CD4-positive, alpha-beta T cell treated with Interleukin-10 for 1 hour (primary cell): ENCODE measurements at places on chromosomes 16 and 17.

- DNase-seq: no peak
Measured at GRCh38 chr17:48234922-48235321, 127.4 kb downstream of the SNX11 start.

DNA sequence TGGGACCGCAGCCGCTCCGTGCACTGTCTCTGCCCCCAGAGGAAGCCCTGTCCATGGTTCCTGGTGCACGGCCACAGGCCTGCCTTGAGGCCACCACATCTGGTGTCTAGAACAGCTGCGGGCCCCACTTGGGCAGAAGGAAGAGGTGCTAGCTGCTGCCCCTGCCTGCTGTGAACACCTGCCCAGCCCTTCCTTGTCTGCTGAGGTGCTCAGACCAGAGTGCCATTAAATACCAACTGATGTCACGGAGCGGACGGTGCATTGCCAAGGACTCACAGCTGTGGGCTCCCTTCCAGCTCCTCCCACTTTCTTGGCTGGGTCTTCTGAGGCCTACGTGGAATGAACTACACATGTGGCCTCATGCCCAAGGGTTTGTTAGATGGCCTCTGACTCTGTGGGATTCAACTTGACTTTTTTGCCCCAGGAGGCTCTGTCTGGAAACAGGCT is 146.1 kb downstream of the RAB11FIP4 start:
- no peak for DNase-seq

DNA sequence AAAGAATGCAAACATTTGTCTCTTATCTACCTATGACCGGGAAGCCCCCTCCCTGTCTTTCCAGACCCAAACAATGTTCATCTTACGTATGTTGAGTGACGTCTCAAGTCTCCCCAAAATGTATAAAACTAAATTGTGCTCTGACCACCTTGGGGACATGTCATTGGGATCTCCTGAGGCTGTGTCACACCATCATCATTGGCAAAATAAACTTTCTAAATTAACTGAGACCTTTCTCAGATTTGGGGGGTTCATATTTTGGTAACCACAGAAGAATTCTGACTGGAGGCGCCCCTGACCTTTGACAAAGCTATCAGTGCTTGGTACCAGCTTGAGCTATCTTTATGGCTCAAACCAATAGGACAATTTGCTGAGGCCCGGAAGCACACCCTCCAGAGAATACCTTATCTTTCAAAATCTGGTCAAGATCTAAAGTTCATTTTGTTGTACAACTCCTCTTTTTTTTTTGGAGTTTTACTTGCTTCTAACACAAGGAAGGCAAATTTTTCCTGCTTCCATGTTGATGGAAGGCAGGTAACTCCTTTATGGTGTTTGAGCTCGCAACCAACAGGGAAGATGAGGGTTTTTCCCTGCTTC is 2.5 kb upstream of the LDHD start:
- DNase-seq: no peak

GRCh38 chr17:63679214-63679613 is 20.7 kb downstream of the LIMD2 start:
- DNase-seq: no peak

- no peak for DNase-seq
Measured at GRCh38 chr17:74340470-74341023, 14.5 kb downstream of the KIF19 start.

DNA sequence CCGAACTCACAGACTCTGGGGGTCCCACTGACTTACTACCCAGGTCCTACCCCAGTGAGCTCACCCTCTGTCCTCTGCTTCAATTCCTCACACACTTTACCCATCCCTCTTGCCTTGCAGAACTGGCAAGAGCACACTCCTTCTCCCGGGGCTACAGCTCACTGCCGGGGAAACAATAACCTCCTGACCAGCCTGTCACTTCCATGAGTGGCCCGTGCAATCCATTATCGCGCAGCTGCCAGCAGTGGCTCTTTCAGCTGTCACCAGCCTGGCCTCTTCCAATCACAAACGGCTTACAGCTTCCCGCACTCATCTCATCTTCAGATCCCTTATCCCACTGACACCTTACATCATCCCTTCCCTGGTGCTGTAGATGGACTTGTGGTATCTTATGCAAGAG is 79.5 kb downstream of the CPPED1 start:
- no peak for DNase-seq

GRCh38 chr16:14205666-14206065 is 134.5 kb downstream of the MRTFB start:
- DNase-seq: no peak

DNA sequence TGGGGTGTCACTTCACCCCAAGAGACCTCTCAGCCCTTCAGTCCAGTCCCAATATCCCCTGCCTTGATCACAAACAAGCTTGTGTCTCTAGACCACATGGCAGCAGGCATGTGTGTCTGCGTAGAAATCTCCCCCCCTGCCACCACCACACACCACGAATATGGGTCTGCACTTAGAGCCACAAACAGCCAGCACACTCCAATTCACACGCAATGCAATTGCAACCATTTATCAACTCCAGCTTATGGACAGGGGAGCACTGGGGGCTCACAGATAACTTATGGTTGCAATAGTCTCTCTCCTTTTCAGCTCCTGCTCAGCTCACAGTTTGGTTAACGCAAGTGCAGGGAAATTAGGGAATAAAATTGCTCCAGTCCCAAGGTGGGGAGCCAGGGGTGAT is 2.6 kb downstream of the HOXB9 start:
- no peak for DNase-seq

GRCh38 chr17:82839617-82840292 is at the start of gene ZNF750:
ZNF750 (minus strand) TSS chr17:82840022; CDS start chr17:82832454, 7,568 bp downstream.
- DNase-seq: no peak

DNA sequence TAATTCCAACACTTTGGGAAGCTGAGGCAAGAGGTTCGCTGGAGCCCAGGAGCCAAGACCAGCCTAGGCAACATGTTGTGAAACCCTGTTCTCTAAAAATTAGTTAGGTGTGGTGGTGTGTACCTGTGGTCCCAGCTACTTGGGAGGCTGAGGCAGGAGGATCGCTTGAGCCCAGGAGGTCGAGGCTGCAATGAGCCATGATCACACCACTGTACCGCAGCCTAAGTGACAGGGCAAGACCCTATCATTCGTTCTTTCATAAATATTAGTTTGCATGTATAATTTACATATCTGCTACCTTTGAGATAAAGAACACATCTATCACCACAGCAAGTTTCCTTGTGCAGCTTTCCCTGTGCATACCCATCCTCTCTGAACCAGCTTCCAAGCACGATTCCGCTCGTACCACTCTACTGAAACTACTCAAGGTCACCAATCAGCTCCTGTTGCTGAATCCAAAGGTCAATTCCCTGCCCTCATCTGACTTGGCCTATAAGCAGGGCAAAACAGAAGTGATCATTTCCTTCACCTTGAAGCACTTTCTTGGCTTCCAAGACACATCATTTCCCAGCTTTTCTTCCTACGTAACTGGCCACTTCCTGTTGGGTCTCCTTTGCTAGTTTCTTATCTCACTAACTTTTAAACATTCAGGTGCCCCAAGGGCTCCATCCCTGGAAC is 49.1 kb downstream of the GRB2 start:
- no peak for DNase-seq

- no peak for DNase-seq
Measured at GRCh38 chr16:35221482-35222185, 1762.2 kb downstream of the TP53TG3F start.

DNA sequence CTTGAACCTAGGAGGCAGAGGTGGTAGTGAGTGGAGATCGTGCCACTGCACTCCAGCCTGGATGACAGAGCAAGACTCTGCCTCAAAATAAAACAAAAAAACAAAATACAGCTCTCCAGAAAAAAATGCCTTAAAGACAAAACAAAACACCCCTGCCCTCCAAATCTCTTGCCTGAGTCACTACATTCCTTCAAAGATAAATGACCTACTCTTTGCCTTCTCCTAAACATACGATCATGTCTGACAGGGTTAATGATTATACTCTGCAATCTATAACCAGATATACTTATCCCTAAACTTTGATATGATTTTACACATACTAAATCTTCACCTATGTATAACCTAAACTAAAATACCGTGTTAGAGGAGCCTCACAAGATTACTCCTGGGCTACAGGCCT is 1.4 kb upstream of the SETD6 start:
- DNase-seq: no peak
